ENCODE measurements at places on chromosomes 5 and 9.

GRCh38 chr9:85178474-85178873, 508.9 kb downstream of the NTRK2 start:
- H3K36me3 ChIP-seq, result no peaks in the 10 kb centered on the region
- no peaks in the 10 kb centered on the region for H3K4me1 ChIP-seq
- H3K27me3 ChIP-seq, result peaks cover 25% of the 10 kb centered on the region
- no peak overlapping the region for H3K4me3 ChIP-seq
- no peak for DNase-seq

GRCh38 chr9:105121861-105122430, 122.5 kb upstream of the SLC44A1 start:
- peak overlapping the region; percentile 56 for H3K27ac ChIP-seq
- peaks cover 8% of the 10 kb centered on the region for H3K4me1 ChIP-seq
- H3K36me3 ChIP-seq, result peaks cover 1% of the 10 kb centered on the region
- no peak for DNase-seq
- peaks cover 12% of the 10 kb centered on the region for H3K27me3 ChIP-seq
- H3K4me3 ChIP-seq, result no peak overlapping the region

GRCh38 chr5:25892211-25892610, 1146.2 kb downstream of the CDH9 start:
- no peak overlapping the region for H3K4me3 ChIP-seq
- no peaks in the 10 kb centered on the region for H3K4me1 ChIP-seq
- H3K27ac ChIP-seq, result no peak overlapping the region
- H3K27me3 ChIP-seq, result no peaks in the 10 kb centered on the region

DNA sequence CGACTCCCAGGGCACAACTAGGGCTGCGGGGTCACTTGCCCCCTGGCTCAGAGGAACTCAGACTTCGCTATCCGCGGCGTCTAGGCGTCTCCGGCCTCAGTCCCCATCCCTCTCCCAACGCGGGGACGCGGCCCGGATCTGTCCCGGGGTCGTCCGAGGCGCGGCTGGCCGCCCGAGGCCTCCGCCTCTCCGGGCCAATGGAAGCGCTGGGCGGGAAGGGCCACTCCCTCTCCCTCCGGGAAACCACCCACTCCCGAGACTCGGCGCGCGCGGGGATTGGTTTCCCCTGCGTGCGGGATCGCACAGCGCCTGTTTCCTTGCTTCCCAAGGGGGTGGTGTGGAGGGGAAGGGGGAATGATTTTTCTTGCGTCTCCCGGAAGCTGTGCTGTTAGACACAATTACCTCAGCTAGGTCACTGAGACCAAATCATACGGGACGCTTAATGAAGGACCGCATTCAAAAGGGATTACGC, 38.3 kb downstream of the NR2F1 start:
- peaks cover 20% of the 10 kb centered on the region for H3K4me1 ChIP-seq
- H3K27me3 ChIP-seq, result no peaks in the 10 kb centered on the region
- peak overlapping the region; percentile 97 for H3K4me3 ChIP-seq
- peak overlapping the region; percentile 99 for H3K27ac ChIP-seq
- peaks cover 28% of the 10 kb centered on the region for H3K36me3 ChIP-seq

DNA sequence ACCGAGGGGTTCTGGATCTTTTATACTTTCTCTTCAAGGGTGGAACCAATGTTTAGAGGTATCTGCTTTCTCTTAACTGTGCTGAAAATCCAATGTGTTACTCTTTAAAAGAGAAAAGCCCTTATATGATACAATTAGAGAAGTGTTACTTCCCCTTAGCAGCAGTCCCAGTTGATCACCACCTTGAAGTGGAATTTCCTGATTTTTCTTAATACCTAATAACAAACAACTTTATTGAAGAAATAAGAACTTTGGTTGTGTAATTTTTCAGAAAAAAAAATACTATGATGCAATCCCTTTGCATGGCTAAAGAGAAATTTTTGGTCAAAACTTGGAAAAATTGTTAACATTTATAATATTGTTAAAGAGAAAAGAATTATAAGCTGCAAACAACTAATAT, 24.7 kb downstream of the SLC1A3 start:
- no peaks in the 10 kb centered on the region for H3K36me3 ChIP-seq
- H3K4me3 ChIP-seq, result no peak overlapping the region
- no peak overlapping the region for H3K27ac ChIP-seq

DNA sequence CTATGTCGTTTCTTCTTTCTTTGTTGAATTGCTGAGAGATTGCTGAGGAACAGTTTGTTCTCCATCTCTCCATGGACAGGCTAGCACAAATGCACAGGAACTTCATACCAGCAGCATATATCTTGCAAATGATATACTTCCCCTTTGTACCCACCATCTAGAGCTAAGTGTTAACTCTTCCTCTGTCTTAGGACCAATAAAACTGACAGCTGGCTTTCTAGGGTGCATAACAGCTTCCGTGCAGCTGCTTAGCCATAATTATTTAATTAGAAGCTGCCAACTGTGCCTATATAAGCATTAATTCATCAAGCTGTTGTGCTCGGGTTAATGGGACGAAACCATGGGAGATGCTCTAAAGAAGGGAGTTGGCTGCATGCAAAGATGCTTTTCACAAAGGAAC, 38.7 kb downstream of the KCTD16 start:
- H3K4me1 ChIP-seq, result no peaks in the 10 kb centered on the region
- no peak for DNase-seq
- H3K4me3 ChIP-seq, result no peak overlapping the region
- H3K36me3 ChIP-seq, result no peaks in the 10 kb centered on the region
- H3K27ac ChIP-seq, result no peak overlapping the region

GRCh38 chr9:107940616-107941595, 451.3 kb upstream of the KLF4 start:
- no peak overlapping the region for H3K4me3 ChIP-seq
- H3K27ac ChIP-seq, result no peak overlapping the region
- H3K36me3 ChIP-seq, result no peaks in the 10 kb centered on the region
- no peaks in the 10 kb centered on the region for H3K27me3 ChIP-seq
- DNase-seq, result no peak

DNA sequence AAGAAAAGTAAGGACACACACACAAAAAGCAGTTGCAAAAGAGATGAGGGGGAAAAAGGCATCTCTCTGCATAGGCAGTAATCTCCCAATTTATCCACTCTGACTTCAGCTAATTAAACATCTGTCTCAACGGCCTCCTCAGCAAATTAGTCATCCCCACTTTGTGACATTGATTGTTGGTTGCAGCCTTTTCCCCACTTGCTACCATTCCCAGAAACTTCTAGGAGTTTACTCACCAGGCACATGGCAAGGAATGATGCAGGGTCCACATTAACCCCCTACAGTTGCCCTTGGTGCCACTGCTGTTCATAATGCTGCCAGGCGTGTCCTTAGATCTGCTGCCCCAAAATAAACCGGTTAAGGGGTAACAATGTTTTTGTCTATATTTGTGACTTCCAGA, 174.6 kb downstream of the MAPKAP1 start:
- H3K27ac ChIP-seq, result no peak overlapping the region
- H3K27me3 ChIP-seq, result no peaks in the 10 kb centered on the region
- H3K4me3 ChIP-seq, result no peak overlapping the region
- no peaks in the 10 kb centered on the region for H3K36me3 ChIP-seq

DNA sequence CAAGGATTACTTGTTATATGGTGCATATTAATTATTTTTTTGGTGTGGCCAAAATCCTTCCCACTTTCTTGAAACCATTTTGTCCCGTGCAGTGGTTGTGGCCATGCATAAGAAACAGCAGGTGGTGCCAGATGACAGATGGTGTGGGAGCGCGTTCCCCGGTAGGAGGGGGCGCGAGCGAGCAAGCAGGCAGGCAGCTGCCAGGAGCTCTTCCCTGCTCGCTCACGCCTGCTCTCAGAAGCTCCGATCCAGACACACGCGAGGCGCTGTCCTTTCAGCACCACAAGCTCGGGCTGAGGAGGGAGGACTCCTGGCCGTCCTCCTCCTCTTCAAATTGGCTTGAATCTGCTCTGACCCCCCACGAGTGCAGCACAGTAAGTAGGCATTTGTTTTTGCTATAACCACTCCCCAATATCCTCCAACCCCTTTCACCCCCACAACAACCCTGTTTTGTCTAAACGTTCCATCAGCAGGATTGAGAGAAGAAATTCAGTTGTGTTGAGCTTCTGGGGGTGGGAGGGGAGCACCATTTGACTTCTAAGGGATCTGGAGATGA, at the start of gene NSG2:
Gene NSG2, plus strand, starts transcription at position 237 of the 556 bp plus-strand sequence. CDS start 1,050 bp downstream, outside the sequence.
- no peak within 1 kb of the TSS for H3K27ac ChIP-seq
- DNase-seq, result no peak
- H3K27me3 ChIP-seq, result peaks cover 16% of the 10 kb centered on the region
- H3K36me3 ChIP-seq, result no peaks in the 10 kb centered on the region
- H3K4me3 ChIP-seq, result no peak within 1 kb of the TSS

- H3K36me3 ChIP-seq, result peaks cover 95% of the 10 kb centered on the region
- H3K4me3 ChIP-seq, result peak overlapping the region; percentile 43
- no peaks in the 10 kb centered on the region for H3K27me3 ChIP-seq
- peak overlapping the region; percentile 84 for H3K27ac ChIP-seq
These were observed 19.8 kb downstream of the AKNA start for GRCh38 chr9:114367772-114368569.

GRCh38 chr5:33046091-33046490, 335.0 kb downstream of the NPR3 start:
- H3K4me3 ChIP-seq, result no peak overlapping the region
- no peak overlapping the region for H3K27ac ChIP-seq
- no peaks in the 10 kb centered on the region for H3K36me3 ChIP-seq
- no peaks in the 10 kb centered on the region for H3K27me3 ChIP-seq

GRCh38 chr5:105088961-105089360, 1526.4 kb upstream of the NUDT12 start:
- H3K4me1 ChIP-seq, result no peaks in the 10 kb centered on the region
- H3K27ac ChIP-seq, result no peak overlapping the region
- H3K27me3 ChIP-seq, result no peaks in the 10 kb centered on the region
- no peak for DNase-seq

DNA sequence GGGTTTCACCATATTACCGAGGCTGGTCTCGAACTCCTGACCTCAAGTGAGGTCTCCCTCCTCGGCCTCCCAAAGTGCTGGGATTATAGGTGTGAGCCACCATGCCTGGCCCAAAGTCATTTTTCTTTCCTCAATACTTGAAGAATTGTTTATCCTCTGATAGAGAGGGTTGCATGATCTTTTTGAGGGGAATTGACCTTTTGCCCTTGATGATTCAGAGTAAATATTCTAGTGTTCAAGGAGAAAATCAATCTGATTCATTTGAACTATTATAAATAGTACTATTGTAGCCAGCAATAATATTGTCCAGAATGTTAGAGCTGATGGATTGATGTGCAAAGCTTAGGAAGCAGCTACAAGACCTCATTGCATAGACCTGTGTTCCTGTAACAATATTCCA, 47.1 kb downstream of the UGCG start:
- H3K27ac ChIP-seq, result no peak overlapping the region
- peaks cover 5% of the 10 kb centered on the region for H3K27me3 ChIP-seq
- DNase-seq, result no peak
- H3K36me3 ChIP-seq, result peaks cover 4% of the 10 kb centered on the region

GRCh38 chr5:38808666-38809343, 37.0 kb upstream of the OSMR start:
- H3K27me3 ChIP-seq, result peaks cover 40% of the 10 kb centered on the region
- H3K27ac ChIP-seq, result no peak overlapping the region
- H3K36me3 ChIP-seq, result no peaks in the 10 kb centered on the region
- no peak overlapping the region for H3K4me3 ChIP-seq
- H3K4me1 ChIP-seq, result no peaks in the 10 kb centered on the region
- DNase-seq, result no peak

- DNase-seq, result no peak
- H3K36me3 ChIP-seq, result no peaks in the 10 kb centered on the region
- no peak overlapping the region for H3K4me3 ChIP-seq
- H3K27ac ChIP-seq, result no peak overlapping the region
- peaks cover 58% of the 10 kb centered on the region for H3K27me3 ChIP-seq
These were observed 19.3 kb upstream of the LECT2 start for GRCh38 chr5:135974021-135974600.

GRCh38 chr5:113293068-113293974, 141.5 kb downstream of the TSSK1B start:
- H3K27ac ChIP-seq, result peak overlapping the region; percentile 42
- H3K4me1 ChIP-seq, result peaks cover 23% of the 10 kb centered on the region
- peaks cover 34% of the 10 kb centered on the region for H3K27me3 ChIP-seq
- peak overlapping the region; percentile 93 for H3K4me3 ChIP-seq

All from effector memory CD8-positive, alpha-beta T cell (primary cell).